AG09309 (cell line): ENCODE measurements at places on chromosomes 16 and 17.

DNA sequence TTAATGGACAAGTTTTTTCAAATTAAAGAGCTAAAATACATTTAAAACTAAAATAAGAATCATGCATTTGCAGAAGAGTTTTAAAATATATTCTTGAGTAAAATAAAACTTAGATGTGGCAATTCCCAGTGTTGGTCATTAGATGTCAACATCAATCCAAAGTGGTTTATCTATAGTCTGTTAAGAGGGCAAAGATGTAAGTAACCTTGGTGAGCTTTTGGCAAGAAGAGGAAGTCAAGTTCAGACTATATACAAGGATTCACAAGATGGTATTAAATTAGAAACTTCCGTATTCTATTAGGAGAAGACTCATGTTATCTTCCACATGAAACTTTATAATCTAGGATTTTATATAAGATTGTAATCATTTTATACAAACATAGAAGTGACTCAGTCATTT is 73.1 kb downstream of the CEP95 start:
- DNase-seq: no peak

- DNase-seq: no peak
Measured at GRCh38 chr16:3857189-3858043, 23.1 kb downstream of the CREBBP start.

- DNase-seq: no peak
Measured at GRCh38 chr17:47698749-47699535, 5.0 kb downstream of the TBKBP1 start.

DNA sequence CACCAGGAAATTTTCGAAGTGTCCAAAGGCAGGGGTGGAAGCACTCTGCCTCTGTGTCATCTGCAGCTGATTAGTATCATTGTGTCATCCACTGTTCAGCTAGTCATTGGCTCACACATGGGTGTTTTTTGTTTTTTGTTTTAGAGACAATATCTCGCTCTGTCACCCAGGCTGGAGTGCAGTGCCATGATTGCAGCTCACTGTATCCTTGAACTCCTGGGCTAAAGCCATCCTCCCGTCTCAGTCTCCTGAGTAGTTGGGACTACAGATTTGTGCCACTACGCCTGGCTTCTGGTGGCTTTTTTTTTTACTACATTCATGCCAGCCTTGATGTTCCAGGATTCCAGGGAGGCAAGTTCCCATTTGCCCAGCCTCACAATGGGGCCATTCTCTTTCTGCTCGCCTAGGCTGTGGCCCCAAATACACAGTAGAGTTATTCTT is 32.5 kb upstream of the MYO18A start:
- no peak for DNase-seq

- no peak for DNase-seq
Measured at GRCh38 chr17:78081551-78081950, 47.0 kb downstream of the TMC6 start.

GRCh38 chr16:72552654-72553053 is 380.7 kb upstream of the PMFBP1 start:
- no peak for DNase-seq

GRCh38 chr17:40071313-40072039 is 8.7 kb downstream of the THRA start:
- DNase-seq: no peak

- no peak for DNase-seq
Measured at GRCh38 chr17:4394208-4395110, 28.0 kb upstream of the UBE2G1 start.

DNA sequence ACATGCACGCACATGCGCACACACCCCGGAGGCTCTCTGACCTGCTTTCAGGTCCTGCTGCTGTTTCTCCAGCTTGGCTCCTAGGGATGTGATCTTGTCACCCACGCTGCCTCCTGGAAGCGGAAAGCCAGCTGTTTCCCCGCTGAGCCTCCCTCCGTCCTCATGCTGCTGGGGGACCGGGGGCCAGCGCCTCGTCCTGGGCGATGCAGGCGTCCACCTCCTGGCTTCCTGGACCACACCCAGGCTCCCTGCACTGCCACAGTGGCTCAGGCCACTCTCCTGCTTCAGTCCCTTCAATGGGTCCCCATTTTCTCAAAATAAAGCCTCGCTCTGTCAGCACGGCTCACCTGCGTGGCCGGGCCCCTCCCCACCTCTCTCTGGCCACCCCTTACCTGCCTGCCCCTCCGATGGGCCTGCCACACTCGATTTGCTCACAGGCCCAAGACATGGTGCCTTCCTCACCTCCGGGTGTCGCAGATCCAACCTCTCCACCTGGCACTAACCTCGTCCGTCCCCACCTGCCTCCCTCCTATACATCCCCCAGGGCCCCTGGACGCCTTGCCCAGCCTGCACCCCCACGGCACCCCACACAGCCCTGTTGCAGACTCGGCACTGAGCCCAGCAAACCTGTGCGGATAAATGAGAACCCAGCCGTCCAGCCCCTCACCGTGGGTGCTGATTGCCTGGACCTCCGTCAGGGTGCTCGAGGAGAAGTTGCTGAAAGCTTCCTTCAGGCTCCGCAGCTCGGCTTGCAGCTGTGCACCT is 6.6 kb downstream of the ASGR2 start:
- no peak for DNase-seq

- DNase-seq: no peak
Measured at GRCh38 chr16:3904875-3905274, 24.4 kb upstream of the CREBBP start.

DNA sequence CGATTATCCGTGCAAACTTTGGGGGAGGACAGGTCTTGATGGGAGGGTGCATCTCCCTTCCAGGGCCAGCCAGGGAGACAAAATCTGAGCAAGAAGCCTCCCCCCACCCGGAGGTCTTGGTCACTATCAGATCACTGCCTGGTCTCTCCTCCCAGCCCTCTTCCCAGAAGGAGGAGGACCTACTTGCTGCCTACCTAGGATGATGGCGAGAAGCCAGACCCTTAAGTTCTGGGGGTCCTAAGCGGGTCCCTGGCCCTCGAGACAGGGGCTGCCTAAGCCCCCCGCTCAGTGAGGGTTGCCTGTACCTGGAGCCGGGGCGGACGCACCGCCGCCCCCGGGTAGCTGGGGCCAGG is 4.6 kb downstream of the TSPOAP1 start:
- no peak for DNase-seq

- no peak for DNase-seq
Measured at GRCh38 chr17:32292094-32292493, 26.5 kb downstream of the RHBDL3 start.

DNA sequence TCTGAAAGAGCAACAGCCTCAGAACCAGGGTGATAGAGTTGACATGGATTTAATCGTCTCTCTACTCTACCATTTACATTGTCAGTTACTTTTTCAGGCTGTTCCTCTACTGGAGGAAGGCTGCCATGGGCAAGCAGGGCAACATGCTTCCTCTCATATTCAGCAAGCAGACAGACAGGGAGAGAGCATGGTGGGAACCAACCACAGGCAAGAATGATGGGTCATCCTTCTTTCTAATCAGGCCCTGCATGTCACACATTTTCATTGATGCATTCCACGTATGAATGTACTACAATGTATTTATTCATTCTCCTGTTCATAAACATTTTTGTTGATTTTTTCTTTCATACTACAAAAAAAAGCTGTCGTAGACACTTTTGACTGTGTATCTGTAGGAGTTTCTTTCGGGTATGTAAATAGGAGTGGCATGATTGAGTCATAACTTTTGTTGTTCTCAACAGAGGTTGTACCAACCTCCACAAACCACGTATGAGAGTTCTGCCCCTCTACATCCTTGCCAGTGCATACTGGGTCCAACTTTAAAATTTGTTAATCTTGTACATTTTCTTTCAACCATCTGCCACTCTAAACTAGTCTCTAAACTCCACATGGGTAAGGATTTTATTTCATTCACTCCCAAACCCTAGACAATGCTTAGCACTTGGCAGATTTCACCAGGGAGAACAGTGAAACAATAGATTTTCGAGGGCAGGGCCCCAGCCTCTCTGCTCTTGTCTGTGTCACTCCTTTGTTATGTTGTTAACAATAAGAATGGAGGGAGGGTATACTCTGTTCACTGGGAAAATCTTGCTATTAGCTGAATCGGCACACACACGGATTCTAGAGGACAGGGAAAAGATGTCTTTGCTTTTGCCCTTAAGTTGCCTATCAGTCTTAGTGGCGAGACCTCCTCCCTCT is 58.7 kb downstream of the CMC2 start:
- DNase-seq: no peak

DNA sequence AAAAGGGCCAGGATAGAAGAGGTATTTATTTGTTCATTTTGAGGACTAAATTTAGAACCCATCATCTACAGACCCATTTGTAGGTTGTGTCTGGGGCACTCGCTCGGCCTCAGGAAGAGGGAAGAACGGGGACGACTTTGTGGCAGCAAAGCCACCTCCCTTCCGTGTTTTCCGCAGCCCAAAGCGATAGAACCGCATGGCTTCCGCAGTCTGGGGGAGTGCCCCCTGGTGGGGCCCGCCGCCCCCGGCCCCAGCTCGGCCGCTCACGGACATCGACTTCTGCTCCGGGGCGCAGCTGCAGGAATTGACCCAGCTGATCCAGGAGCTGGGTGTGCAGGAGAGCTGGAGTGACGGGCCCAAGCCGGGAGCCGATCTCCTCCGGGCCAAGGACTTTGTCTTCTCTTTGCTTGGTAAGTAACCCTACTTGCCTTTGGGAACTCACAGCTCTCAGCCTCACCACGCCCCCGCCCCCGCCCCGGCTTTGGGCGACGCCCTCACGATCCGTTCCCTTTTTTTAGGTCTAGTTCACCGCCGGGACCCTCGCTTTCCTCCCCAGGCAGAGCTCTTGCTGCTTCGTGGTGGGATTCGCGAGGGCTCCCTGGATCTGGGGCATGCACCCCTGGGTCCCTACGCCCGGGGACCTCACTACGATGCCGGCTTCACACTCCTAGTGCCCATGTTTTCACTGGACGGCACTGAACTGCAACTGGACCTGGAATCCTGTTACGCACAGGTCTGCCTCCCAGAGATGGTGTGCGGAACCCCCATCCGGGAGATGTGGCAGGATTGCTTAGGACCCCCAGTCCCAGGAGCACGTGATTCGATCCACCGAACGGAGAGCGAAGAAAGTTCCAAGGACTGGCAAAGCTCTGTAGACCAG is 681 bp downstream of the TMEM102 start:
- no peak for DNase-seq

- DNase-seq: no peak
Measured at GRCh38 chr16:30875871-30876801, 17.7 kb downstream of the BCL7C start.

GRCh38 chr16:740459-740763 is 386 bp downstream of the CIAO3 start:
- DNase-seq: no peak

GRCh38 chr16:57478396-57479204 is 7.7 kb downstream of the DOK4 start:
- DNase-seq: no peak

DNA sequence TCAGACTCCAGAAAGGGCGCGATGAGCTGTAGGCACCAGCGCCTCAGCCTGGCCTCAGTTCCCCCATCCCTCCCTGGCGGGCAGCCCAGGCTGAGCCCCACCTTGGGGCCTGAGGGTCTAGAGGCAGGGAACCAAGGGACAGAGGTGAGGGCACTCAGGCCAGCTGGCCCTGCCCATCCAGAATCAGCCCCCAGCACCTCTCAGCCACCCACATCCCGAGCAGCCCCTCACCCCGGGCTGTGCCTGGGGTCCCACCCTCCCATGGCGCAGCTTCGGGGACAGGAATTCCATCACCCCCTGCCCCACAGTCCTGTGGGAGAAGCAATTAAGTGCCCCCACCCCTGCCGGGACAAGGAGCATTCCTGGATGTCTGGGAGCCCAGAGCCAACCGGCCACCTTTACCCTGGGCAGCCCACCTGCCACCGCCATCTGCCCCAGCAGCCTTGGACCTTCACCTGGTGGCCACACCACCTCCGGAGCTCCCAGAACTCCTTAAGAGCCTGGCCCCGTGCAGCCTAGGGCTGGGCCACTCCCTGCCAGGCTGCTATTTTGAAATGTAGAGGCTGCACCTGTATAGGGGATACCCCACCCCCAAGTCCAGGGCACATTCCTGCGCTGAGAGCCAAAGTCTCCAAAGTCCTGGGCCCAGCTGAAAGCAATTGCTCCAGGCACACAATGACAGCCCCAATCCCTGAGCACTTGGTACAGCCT is 33.7 kb upstream of the PVALEF start:
- DNase-seq: no peak

DNA sequence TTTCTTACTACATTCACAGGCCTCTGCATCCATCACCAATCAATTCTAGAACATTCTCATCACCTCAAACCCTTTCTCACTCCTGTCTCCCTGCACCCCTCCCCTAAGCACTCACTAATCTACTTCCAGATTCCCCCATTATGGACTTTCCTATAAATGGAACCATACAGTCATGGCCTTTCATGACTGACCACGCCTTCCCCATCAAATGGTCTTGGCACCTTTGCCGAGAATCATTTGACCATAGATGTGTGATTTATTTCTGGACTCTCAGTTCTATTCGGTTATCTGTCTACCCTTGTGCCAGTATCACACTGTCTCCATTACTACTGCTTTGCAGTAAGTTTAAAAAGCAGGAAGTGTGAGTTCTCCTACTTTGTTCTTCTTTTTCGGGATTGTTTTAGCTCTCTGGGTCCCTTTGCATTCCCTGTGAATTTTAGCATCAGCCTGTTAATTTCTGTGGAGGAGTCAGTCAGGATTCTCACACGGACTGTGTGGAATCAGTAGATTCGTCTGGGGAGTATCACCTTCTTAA is 27.5 kb downstream of the GTF3C1 start:
- DNase-seq: no peak

- no peak for DNase-seq
Measured at GRCh38 chr17:36496018-36496789, 9.7 kb downstream of the ZNHIT3 start.

- DNase-seq: no peak
Measured at GRCh38 chr16:26087091-26087490, 395.3 kb downstream of the HS3ST4 start.

DNA sequence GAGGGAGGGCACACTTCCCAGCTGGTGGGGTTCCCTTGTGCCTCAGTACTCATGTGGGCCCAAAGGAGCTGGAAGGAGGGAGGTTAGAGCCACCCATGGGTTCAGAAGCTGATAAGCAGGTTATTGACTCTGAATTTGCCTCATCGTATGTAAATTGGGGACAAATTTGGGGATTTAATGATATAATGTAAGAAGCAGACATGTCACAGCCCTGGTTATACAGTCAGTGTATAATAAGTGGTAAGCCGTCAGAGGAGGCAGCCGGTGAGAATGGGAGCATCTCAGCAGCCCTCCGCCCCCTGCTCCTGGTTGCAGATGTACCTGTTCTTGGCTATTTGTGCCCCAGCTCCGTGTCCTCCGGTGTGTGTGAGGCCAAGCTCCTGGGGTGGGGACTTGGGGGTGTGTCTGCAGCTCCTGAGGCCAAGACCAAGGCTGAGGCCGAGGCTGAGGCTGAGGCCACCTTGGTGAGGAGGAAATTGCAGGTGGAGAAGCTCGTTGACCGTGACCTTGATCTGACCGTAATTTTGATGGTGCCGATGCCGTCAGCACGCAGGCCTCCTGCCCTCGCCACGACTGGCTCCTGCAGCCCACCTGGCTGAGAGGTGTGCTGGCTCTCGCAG is 288.1 kb downstream of the SEC14L1 start:
- DNase-seq: no peak

DNA sequence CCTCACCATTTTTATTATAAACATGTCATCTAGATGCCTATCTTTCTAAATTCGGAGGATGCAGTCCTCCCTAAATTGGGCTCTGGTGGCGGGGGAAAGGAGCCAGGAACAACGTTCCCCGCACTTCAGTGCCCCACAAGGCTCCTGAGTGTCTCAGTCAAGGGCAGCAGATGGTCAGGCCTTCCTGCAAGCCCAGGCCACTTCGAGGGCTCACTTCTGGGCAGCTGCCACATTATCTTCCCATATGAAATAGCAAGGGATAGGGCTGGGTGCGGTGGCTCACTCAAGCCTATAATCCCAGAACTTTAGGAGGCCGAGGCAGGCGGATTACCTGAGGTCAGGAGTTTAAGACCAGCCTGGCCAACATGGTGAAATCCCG is 32.3 kb downstream of the FBXO31 start:
- no peak for DNase-seq
